ENCODE measurements at places on chromosomes 5 and 9.

- DNase-seq = no peak
Measured at GRCh38 chr9:995781-996180, 19.3 kb downstream of the DMRT3 start.

- DNase-seq = no peak
Measured at GRCh38 chr5:162189719-162190118, 122.1 kb downstream of the GABRG2 start.

GRCh38 chr9:97758334-97758916 is 61.3 kb upstream of the XPA start:
- DNase-seq = no peak

DNA sequence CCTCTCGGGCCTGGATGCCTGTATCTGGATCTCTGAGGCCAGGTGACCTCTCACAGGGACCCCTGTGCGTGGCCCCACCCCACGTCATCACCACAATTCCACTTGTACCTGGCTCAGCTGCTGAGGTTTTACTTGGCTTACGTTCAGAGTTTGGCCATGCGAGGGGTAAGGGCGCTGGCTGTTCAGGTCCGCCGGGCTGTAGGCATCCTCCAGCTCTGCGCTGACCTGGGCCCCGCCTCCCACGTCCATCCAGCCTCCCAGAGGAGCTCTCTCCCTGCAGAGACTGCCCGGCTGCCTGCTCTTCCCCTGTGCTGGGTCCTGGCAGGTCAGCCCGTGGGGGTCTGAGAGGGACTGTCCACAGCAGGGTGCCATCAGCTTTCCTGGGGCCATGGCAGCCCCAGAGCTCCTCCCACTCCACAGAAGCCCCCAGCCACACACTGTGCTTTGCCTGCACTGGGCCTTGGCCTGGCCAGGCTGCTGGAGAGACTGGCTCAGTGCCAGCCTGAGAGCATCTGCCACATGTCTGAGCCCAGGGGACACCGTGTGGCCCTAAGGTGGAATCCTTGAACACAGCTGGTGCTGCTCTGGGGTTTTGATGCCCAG is 43.6 kb downstream of the SLC6A3 start:
- no peak for DNase-seq

DNA sequence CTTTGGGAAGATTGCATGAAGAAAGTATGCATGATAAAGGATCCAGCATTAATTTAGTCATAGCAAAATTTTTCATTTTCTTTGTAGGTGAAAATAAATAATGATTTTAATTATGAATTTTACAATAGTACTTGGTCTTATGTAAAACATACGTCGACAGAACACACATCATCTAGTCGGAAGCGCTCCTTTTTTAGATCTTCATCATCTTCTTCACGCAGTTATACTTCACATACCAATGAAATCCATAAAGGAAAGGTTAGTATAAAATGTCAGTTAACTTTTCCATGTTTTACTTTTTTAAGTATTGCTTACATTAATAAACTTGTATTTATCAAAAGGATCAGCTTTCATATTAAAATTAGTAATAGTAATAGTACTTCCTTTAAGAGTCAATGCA is 35.8 kb downstream of the C7 start:
- DNase-seq = no peak
